ENCODE measurements at places on chromosomes 6 and 20. TPM values are rescaled to one million over a fixed set of nuclear protein-coding genes. Genes with fewer than 3 reads are reported as not detected.

- DNase-seq, result no peak
Measured at GRCh38 chr6:27280540-27281000, 31.5 kb downstream of the POM121L2 start.

- DNase-seq, result no peak
Measured at GRCh38 chr20:11452326-11452725, 465.4 kb upstream of the BTBD3 start.

Gene BIRC7
- not detected for total RNA-seq

GRCh38 chr20:10970109-10970508 is 296.3 kb upstream of the JAG1 start:
- DNase-seq, result no peak

GRCh38 chr20:33681288-33681687 is 4.9 kb downstream of the E2F1 start:
- DNase-seq, result no peak

Gene TAF4
- 12.8 TPM for total RNA-seq

Gene MUC22
- total RNA-seq, result not detected

DNA sequence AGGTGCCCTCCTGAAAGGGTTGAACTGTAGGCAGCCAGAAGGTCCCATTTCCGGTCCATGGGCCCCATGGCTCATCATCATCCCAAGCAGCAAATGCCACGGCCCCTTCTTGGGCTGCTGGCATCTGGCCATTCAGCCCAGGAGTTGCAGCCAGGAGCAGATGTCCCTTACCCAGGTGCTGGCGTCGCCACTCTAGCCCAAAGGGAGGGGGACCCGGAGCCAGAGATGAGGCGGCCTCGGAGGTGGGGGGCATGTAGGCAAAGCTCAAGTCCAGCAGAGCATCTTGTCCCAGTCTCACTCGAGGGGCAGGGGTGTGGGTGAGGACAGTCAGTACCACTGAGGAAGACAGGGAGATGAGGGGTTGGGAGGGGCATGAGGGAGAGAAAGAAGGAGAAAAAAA is 6.3 kb upstream of the RGL2 start:
- DNase-seq, result no peak

DNA sequence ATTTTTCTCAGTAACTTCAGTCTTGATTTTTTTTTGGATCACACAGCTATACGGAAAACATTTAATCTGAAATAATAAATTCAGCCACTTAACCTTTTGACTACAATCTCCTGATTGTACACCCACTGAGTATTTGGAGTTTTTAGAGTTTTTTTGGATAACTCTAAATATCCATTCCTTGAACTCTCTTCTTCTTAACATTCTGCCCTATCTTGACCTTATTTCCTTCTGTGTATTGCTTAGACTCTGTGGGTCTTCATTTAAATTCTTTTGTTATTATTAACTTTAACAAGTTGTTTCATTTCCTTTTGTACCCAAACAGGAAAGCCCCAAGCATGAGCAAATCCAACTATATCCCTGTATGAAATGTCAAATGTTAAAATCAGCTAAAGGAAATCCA is 170.2 kb upstream of the PTCHD4 start:
- DNase-seq, result no peak

Gene LPA
- not detected for total RNA-seq

GRCh38 chr6:8149350-8149749 is 47.0 kb upstream of the EEF1E1 start:
- DNase-seq, result no peak

GRCh38 chr6:106522562-106523250 is 106.6 kb downstream of the RTN4IP1 start:
- no peak for DNase-seq

DNA sequence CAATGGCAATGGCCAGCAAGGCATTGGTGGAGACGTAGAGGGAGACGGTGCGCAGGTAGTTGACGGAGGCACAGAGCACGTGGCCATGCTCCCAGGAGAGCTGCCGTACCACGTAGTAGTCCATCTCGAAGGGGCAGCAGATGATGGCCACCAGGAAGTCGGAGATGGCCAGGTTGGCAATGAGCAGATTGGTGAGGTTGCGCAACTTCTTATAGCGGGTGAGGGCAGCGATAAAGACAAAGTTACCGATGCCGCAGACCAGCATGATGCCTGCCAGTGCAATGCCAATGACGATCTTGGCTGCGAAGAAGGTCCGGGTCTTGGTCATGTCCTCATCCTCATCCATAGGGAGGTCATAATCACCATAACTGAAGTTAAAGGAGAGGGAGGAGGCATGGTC is 2.8 kb downstream of the PROKR2 start:
- no peak for DNase-seq

Gene EFCAB8
- 0.49 TPM for total RNA-seq

DNA sequence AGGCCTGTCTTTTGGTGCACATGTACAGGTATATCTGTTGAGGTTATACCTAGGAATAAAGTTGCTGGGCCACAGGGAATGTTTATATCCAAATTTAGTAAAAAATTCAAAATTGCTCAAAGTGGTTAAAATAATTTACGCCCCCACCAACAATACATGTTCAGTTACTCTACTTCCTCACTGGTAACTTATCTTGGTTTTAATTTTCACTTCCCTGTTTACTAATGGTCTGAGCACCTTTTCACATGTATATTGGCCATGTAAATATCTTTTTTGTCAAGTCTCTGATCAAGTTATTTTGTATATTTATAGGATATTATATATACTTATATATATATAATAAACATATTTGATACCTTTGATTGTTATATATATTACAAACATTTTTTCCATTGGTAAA is 9.7 kb downstream of the PDE7B start:
- DNase-seq, result no peak

DNA sequence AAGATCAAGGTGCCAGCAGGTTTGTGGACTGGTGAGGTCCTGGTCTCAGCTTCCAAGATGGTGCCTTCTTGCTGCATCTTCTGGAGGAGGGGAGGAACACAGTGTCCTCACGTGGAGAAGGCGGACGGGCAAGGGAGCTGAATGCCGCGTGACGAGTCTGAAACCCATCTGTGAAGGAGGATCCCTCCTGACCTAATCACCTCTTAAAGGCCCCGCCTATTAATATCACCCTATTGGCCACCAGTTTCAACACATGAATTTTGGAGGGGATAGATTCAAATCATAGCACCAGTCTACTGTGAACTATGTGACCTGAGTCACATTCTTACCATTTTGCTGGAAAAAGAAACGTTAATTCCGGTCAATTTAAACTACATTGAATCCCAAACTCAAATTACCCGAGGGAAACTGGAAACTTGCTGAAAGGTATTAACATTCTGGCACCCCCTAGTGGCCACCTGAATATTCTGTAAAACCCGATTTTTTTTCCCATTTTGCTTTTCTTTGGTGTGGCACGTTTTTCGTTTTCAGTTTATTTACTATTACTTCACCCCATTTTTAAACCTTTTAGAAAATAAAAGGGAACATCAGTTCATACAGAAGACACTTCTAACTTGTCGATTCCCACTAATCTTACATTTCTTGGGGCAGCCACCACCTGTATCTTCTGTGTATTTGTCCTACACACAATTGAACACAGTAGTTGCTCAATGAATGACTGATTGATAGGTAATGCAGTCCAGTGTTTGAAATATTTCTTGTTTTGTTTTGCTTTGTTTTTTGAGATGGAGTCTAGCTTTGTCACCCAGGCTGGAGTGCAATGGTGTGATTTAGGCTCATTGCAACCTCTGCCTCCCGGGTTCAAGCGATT is 17.9 kb upstream of the CCDC170 start:
- DNase-seq, result no peak

- no peak for DNase-seq
Measured at GRCh38 chr6:71190809-71191208, 97.8 kb upstream of the OGFRL1 start.

GRCh38 chr6:153003366-153003690 is 819 bp upstream of the MTRF1L start:
- no peak for DNase-seq

Gene SH3BGRL2
- 30.0 TPM for total RNA-seq

- DNase-seq, result no peak
Measured at GRCh38 chr6:20271818-20272217, 59.5 kb upstream of the MBOAT1 start.

DNA sequence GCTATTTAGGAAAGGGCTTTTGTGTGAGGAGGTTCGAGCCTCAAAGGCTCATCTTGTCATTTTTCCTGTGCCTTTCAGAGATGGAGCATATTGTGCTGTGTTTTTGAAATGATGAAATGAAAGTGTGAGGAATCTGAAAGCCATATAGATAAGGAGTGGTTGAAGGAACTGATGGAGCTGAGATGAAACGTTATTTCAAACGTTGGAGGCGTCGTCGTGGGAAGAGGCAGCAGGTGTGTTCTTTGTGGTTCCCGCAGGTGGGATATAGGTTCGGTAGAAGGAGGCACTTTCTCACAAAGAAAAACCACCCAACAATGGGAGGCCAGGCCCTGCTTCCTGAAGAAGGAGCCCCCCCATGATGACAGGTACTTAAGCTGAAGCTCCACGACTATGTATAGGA is 83.2 kb upstream of the SNAP25 start:
- DNase-seq, result no peak

Gene ARMH2
- total RNA-seq, result not detected

Gene RSPO3
- total RNA-seq, result 11.7 TPM

Gene NNAT
- 125 TPM for total RNA-seq

- DNase-seq, result no peak
Measured at GRCh38 chr20:49669601-49670189, 44.0 kb downstream of the B4GALT5 start.
